Activated naive CD4-positive, alpha-beta T cell treated with anti-CD3 and anti-CD28 coated beads, Interleukin-2, amount 10 ng/mL, durations not matched to agents 7 days and 5 days (primary cell): ENCODE measurements at places on chromosomes 2 and 18.

GRCh38 chr2:237603718-237604362 is 13.3 kb upstream of the RAB17 start:
- peak; percentile 68 for DNase-seq
- peaks cover 25% of the 10 kb centered on the region for H3K4me1 ChIP-seq
- H3K4me3 ChIP-seq = peak overlapping the region; percentile 29
- peak overlapping the region; percentile 87 for H3K27ac ChIP-seq
- peaks cover 14% of the 10 kb centered on the region for H3K27me3 ChIP-seq

- H3K27ac ChIP-seq = no peak overlapping the region
- H3K4me1 ChIP-seq = peaks cover 11% of the 10 kb centered on the region
- H3K27me3 ChIP-seq = no peaks in the 10 kb centered on the region
- H3K4me3 ChIP-seq = no peak overlapping the region
- H3K36me3 ChIP-seq = peaks cover 6% of the 10 kb centered on the region
These were observed 800 bp downstream of the TTC21B start for GRCh38 chr2:165952741-165953211.

DNA sequence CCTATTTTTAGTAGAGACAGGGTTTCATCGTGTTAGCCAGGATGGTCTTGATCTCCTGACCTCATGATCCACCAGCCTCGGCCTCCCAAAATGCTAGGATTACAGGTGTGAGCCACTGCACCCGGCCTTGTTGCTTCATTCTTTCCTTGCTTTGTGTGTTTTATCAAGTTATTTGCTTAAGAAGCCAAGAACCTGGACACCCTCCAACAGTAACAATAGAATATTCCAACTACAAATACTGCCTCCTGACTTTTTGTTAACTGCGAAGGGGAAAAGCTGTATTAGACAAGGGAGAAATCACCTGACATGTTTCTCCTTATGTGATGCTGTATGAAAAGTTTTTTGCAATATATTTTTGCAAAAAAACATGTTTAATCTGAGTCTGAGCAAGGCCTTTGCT is 297.2 kb downstream of the NCKAP5 start:
- DNase-seq = no peak
- H3K36me3 ChIP-seq = no peaks in the 10 kb centered on the region
- H3K4me3 ChIP-seq = no peak overlapping the region

GRCh38 chr2:55163274-55163721 is 68.8 kb downstream of the CLHC1 start:
- H3K4me3 ChIP-seq = no peak overlapping the region
- H3K27me3 ChIP-seq = peaks cover 4% of the 10 kb centered on the region
- no peaks in the 10 kb centered on the region for H3K4me1 ChIP-seq
- H3K27ac ChIP-seq = no peak overlapping the region
- no peaks in the 10 kb centered on the region for H3K36me3 ChIP-seq

- H3K4me1 ChIP-seq = peaks cover 78% of the 10 kb centered on the region
- no peaks in the 10 kb centered on the region for H3K27me3 ChIP-seq
- H3K36me3 ChIP-seq = peaks cover 61% of the 10 kb centered on the region
- no peak for DNase-seq
- H3K27ac ChIP-seq = peak overlapping the region; percentile 99
These were observed 65.6 kb downstream of the POLR1A start for GRCh38 chr2:86039963-86040655.

GRCh38 chr2:61117534-61117933 is 44.5 kb upstream of the C2orf74 start:
- H3K27ac ChIP-seq = no peak overlapping the region
- no peaks in the 10 kb centered on the region for H3K4me1 ChIP-seq
- H3K4me3 ChIP-seq = no peak overlapping the region

DNA sequence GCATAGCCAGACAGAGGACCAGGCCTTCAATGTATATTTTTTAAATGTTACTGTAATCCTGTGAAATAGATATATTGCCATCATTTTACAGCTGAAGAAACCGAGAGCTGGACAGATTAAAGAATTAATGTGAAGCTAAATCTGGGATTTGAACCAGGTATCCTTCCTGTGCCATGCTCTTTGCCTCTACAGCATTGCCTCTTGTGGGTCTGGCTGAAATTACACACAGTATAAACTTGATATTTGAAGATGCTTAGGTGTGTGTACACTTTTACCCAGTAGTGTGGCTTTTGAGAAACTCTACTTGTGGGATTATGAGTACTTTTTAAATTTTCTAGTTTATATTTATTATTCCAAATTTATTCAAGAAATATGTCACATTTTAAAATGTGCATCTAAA is 264.5 kb downstream of the CNTNAP5 start:
- no peaks in the 10 kb centered on the region for H3K4me1 ChIP-seq
- H3K27ac ChIP-seq = no peak overlapping the region
- no peaks in the 10 kb centered on the region for H3K27me3 ChIP-seq

GRCh38 chr2:9124231-9124741 is 82.3 kb upstream of the ASAP2 start:
- H3K4me3 ChIP-seq = no peak overlapping the region
- no peak overlapping the region for H3K27ac ChIP-seq
- H3K27me3 ChIP-seq = no peaks in the 10 kb centered on the region
- no peak for DNase-seq

- H3K4me1 ChIP-seq = no peaks in the 10 kb centered on the region
- no peaks in the 10 kb centered on the region for H3K36me3 ChIP-seq
- no peak overlapping the region for H3K27ac ChIP-seq
- H3K27me3 ChIP-seq = no peaks in the 10 kb centered on the region
- H3K4me3 ChIP-seq = no peak overlapping the region
- no peak for DNase-seq
These were observed 157.1 kb upstream of the LRRTM1 start for GRCh38 chr2:80461505-80462197.

GRCh38 chr2:8344144-8345097 is 337.4 kb upstream of the ID2 start:
- H3K27ac ChIP-seq = no peak overlapping the region
- H3K27me3 ChIP-seq = no peaks in the 10 kb centered on the region
- DNase-seq = no peak
- peaks cover 4% of the 10 kb centered on the region for H3K36me3 ChIP-seq

DNA sequence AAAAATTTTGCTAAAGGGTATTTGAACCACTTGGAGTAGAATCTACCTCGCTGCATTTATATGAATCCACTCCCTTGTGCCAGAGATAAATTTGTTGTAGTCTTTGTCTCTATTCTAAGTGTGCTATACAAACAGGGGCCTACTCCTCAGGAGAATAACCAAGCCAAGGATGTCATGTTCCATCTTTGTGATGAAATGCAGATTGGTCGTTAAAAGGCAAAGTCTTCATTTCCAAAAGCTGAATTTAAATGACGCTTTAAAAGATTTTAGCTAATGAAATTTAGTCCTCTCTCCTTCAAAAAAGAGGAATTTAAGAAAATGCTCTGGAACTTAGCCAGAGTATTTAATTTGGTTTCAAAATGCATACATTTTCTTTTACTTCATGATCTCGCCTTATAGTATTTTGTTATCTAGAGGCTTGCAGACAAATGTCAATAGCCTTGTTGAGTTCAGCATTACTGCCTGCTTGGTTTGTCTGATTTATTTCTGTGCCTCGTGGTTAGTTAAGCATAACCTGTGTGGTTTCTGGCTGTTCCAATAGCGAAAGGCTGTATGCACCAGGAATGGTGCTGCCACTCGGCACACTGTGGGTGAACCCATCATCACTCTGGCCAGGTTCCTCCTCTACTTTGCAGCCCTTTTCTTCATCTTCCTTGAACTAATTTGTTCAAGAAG is 417.6 kb downstream of the ZNF521 start:
- H3K36me3 ChIP-seq = no peaks in the 10 kb centered on the region
- H3K27me3 ChIP-seq = no peaks in the 10 kb centered on the region
- no peaks in the 10 kb centered on the region for H3K4me1 ChIP-seq
- H3K27ac ChIP-seq = no peak overlapping the region
- H3K4me3 ChIP-seq = no peak overlapping the region

DNA sequence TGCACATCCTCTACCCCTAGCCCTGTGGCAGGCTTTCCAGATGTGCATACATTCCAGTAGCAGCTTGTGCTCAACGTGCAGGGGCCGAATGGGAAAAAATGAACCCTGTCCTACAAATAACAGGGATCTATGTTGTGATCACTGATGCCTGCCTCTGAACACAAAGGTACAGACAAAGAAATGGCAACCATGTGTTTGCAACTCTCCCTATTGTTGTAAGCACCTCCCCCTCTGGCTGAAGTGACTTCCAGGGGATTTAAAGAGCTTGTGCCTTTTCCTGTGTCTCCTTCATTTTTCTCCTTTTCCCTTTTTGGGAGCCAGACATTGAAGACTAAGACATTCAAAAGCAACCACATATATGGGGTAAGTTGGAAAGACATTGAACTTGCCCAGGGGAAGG is 21.6 kb downstream of the ARHGAP25 start:
- no peaks in the 10 kb centered on the region for H3K27me3 ChIP-seq
- peaks cover 86% of the 10 kb centered on the region for H3K4me1 ChIP-seq
- no peak overlapping the region for H3K4me3 ChIP-seq
- DNase-seq = no peak

- no peaks in the 10 kb centered on the region for H3K36me3 ChIP-seq
- H3K4me3 ChIP-seq = no peak overlapping the region
- peak; percentile 87 for DNase-seq
- no peak overlapping the region for H3K27ac ChIP-seq
These were observed 69.4 kb upstream of the REV1 start for GRCh38 chr2:99559075-99559662.

- no peaks in the 10 kb centered on the region for H3K36me3 ChIP-seq
- no peak for DNase-seq
- H3K4me1 ChIP-seq = no peaks in the 10 kb centered on the region
These were observed 168.1 kb downstream of the SETBP1 start for GRCh38 chr18:44848644-44849335.

DNA sequence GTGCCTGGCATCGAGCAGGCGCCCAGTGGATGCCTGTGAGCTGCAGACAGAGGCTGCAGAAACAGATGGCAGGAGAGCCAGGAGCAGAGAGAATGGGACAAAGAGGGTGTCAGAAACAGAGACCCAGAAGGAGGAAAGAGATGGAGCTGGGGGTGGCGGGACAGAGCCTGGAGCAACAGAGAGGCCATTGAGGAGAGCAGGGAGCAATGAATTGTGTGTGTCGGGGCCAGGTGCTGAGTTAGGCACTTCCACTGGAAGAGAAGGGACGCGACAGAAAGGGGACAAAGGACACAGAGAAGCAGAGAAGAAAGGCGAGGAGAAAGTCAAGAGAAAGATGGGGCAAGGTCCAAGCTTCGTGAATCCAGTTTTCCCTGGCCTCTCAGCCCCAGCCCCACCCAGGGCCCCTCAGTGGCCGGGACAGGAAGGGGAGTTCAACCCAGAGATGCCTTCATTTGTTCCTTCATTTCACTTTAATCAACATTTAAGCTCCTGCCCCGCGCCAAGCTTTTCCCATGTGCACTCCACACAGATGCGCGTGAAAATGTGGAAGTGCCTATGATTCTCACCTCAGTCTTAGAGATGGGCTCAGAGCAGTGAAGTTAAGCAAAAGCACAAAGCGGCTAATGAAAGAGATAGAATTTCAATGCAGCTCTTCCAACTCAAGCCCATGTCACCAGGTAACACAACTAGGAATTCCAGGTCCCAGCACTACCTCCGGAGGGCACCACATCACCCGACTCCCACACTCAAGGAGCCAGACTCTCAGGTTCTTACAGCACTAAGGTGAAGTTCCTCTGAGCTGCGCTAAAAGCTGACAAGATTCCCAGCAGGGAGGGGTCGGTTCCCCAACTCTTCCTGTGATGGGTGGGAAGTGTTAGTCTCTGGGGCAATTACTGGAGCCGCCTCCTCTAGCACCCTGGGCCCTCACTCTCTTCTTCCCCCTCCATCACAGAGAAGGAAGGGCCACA is 55.1 kb downstream of the TNS1 start:
- peaks cover 73% of the 10 kb centered on the region for H3K27me3 ChIP-seq
- DNase-seq = no peak
- H3K27ac ChIP-seq = no peak overlapping the region
- H3K36me3 ChIP-seq = no peaks in the 10 kb centered on the region
- no peak overlapping the region for H3K4me3 ChIP-seq

DNA sequence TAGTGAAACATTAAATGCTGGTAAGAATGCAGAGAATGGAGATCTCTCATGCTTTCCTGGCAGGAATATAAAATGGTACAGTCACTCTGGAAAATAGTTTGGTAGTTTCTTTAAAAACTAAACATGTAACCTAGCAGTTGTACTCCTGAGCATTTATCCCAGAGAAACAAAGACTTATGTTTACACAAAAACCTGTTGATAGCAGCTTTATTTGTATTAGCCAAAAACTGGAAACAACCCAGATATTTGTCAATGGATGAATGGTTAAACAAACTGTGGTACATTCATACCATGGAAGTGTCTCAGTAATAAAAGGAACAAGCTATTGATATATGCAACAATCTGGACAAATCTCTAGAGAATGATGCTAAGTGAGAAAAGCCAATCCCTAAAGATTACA is 81.7 kb upstream of the CTAGE1 start:
- no peaks in the 10 kb centered on the region for H3K27me3 ChIP-seq
- H3K36me3 ChIP-seq = no peaks in the 10 kb centered on the region
- no peak overlapping the region for H3K4me3 ChIP-seq

DNA sequence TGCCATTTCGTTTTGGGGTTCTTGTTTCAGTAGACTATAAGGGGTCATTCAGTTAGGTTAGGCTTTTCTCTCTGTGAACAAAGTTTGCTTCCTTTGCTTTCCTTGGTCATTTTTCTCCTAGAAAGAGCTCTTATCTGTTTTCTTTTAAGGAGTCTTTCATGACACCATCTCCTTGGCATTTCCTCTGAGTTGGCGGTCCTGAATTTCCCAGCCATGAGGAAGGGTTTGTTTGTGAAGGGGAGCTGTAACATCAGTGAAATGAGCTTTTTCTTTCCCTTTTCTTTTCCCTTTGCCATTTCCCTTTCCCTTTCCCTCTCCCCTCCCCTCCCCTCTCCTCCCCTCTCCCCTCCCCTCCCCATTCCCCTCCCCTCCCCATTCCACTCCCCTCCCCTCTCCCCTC is 61.7 kb downstream of the MAP4K4 start:
- no peak for DNase-seq
- peaks cover 59% of the 10 kb centered on the region for H3K4me1 ChIP-seq
- H3K4me3 ChIP-seq = no peak overlapping the region
- H3K27me3 ChIP-seq = no peaks in the 10 kb centered on the region

GRCh38 chr2:240966906-240967680 is 31.3 kb upstream of the SNED1 start:
- H3K36me3 ChIP-seq = no peaks in the 10 kb centered on the region
- peaks cover 15% of the 10 kb centered on the region for H3K27me3 ChIP-seq
- no peak for DNase-seq
- no peak overlapping the region for H3K27ac ChIP-seq

DNA sequence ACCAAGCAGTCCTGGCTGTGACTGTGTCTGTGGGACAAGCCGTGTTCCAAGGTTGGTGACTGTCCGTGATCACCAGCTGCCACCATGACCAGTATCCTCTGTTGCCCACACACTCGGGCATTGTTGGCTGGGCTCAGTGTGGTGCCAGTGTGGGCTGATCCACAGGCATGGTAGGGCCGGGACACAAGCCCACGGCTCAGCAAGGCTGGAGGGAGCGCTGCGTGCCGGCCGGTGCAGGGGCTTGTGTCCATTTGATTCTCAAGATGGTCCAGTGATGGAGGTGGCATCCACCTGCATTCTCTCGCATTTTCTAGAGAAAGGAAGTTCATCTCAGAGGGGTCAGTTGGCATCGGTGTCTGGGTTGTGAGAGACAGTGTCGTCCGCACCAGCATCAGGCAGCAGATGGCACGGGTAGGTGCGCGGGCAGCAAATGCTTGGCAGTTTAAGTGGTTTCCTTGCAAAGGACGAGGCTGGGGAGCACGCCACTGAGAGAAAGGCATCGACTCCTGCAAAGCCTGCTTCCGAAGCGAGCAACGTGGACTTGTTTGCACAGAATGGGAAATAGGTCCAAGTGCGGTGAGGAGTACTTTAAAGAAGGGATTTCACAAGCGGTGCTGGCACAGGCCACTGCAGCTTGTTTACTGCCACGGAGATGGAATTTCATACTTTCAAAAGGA is 20.9 kb downstream of the TWIST2 start:
- no peak for DNase-seq
- peaks cover 17% of the 10 kb centered on the region for H3K27me3 ChIP-seq
- H3K27ac ChIP-seq = no peak overlapping the region
- no peaks in the 10 kb centered on the region for H3K4me1 ChIP-seq
- H3K4me3 ChIP-seq = no peak overlapping the region
